Right kidney (tissue), 9 donors: ENCODE measurements at places on chromosomes 1 and 21.

DNA sequence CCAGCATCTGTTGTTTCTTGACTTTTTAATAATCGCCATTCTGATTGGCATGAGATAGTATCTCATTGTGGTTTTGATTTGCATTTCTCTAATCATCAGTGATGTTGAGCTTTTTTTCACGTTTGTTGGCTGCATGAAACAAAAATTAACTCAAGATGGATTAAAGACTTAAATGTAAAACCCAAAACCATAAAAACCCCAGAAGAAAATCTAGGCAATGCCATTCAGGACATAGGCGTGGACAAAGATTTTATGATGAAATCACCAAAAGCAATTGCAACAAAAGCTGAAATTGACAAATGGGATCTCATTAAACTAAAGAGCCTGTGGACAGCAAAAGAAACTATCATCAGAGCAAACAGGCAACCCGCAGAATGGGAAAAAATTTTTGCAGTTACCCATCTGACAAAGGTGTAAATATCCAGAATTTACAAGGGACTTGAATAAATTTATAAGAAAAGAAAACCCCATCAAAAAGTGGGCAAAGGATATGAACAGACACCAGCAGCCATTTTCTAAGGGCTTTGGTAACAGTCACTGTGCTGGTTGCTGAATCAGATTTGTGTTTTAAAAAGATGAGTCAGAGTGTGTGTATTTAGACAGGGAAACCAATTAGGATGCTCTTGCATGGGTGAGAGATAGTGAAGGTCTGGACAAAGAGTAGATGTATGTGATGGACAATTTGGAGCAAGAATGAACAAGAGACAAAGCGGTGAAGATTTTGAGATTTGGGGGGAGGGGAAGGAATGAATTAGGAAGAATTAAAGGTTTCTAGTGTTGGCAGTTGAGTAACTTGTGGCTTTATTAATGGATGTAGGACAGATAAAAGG, 110.7 kb downstream of the RYR2 start:
- no peak for DNase-seq

DNA sequence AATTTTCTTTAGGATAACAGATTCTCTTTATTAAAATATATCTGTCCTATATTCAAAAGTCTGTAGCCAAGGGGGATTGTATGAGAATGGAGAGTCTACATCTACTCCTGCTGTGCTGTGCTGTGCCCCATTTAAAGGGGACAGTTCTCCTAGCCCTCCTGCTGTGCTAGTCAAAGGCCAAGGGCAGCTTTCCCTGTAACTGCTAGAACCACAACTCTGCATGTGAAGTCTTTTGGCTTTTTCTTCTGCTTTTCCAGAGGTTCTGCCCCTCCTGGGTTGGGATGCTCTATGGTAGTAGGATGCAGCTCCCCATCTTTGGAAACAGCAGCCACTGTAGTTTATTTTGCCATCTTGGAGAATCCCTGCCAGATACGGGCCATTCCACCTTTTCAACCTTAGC, 197.5 kb upstream of the JUN start:
- DNase-seq = no peak

GRCh38 chr1:8527941-8528340, 210.0 kb downstream of the SLC45A1 start:
- no peak for DNase-seq

- no peak for DNase-seq
These were observed 88.8 kb downstream of the PRDM2 start for GRCh38 chr1:13788795-13789194.

- DNase-seq = no peak
These were observed 334.1 kb upstream of the B3GALT2 start for GRCh38 chr1:193520472-193520871.

GRCh38 chr1:10078494-10078893, 45.7 kb downstream of the UBE4B start:
- DNase-seq = no peak

DNA sequence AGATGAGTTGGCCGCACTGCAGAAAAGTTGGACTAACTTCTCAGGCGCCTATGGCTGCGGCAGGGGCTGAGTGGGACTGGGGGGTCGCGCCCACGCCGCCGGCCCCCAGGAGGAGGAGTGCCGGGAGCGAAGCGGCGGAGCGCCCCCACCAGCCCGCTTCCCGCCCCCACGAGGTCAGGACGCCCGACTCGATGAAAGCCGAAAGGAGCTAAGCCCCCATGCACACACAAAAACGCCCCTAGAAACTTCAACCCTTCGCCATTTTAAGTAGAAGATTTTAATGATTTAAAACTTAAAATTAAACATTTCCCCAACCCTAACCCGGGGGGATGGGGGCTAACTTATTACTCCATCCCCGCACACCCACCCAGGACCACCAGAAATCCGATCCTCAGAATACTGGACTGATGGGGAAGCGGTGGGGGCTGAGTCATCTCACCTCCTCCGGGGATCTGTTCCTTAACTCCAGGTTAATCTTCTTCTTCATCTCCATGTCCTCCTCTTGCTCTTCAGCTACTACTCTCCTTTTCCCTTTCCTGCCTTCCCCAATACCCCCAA, 539 bp downstream of the ANP32E start:
- DNase-seq = no peak

DNA sequence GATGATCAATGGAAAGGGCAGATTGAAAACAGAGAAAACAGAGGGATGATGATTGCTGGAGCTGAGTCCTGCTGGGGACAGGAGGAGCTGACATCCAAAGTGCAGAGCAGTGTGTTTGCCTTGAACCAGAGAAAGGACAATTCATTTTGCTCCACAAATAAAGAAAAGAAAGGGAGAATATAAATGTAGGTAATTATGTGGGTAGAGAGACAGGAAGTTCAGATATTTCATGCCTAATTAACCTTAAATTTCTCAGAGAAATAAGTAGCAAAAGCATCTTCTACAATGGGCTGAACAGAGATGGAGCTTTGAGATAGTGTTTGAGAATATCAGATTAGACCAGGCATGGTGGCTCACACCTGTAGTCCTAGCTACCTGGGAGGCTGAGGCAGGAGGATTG, 93.2 kb downstream of the TNFSF18 start:
- DNase-seq = no peak

GRCh38 chr1:162168261-162168660, 98.8 kb downstream of the NOS1AP start:
- no peak for DNase-seq
